Astrocyte (in vitro differentiated cells and primary cell): ENCODE measurements at places on chromosomes 3 and 15.
A peak's percentile ranks its signal among the peaks of the same experiment; 100 is the strongest.

DNA sequence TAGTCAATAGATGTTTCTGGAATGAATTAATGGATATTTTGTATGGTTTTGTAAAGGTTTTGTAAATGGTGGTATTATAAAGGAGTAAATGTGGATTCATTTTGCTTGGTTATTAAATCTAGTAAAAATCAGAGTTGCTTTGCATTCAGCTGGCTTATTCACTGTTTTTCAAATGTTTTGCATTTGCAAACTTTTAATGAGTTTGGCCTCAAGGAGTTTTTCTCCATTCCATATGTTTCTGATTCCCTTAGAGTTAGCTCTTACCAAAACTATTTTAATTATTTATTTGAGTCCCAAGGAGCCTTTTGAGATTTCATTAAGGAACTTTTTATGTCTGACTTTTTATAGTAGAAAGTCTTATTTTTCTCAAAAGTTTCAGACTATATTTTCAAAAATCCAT lies 992.2 kb downstream of the DIPK2A start:
- H3K36me3 ChIP-seq: no peaks in the 10 kb centered on the region
- no peak overlapping the region for H3K4me3 ChIP-seq
- no peak overlapping the region for H3K27ac ChIP-seq
- H3K27me3 ChIP-seq: no peaks in the 10 kb centered on the region
- no peak for DNase-seq

GRCh38 chr3:102827386-102827785 lies 392.6 kb downstream of the ZPLD1 start:
- H3K27me3 ChIP-seq: no peaks in the 10 kb centered on the region
- no peak overlapping the region for H3K4me3 ChIP-seq
- H3K4me1 ChIP-seq: no peaks in the 10 kb centered on the region

- no peaks in the 10 kb centered on the region for H3K36me3 ChIP-seq
- peaks cover 5% of the 10 kb centered on the region for H3K27me3 ChIP-seq
- no peaks in the 10 kb centered on the region for H3K4me1 ChIP-seq
- no peak overlapping the region for H3K4me3 ChIP-seq
Measured at GRCh38 chr3:43970920-43971319, 270.8 kb upstream of the TOPAZ1 start.

GRCh38 chr3:30607032-30607833 lies 832 bp downstream of the TGFBR2 start:
- H3K36me3 ChIP-seq: no peaks in the 10 kb centered on the region
- H3K4me1 ChIP-seq: peaks cover 21% of the 10 kb centered on the region
- peak overlapping the region; percentile 98 for H3K4me3 ChIP-seq
- H3K27me3 ChIP-seq: no peaks in the 10 kb centered on the region
- H3K27ac ChIP-seq: peak overlapping the region; percentile 95

- H3K4me1 ChIP-seq: peaks cover 18% of the 10 kb centered on the region
- no peak overlapping the region for H3K4me3 ChIP-seq
- DNase-seq: peak; percentile 8
- no peaks in the 10 kb centered on the region for H3K27me3 ChIP-seq
- H3K36me3 ChIP-seq: no peaks in the 10 kb centered on the region
Measured at GRCh38 chr3:12479919-12480427, 4.3 kb upstream of the TSEN2 start.
